ENCODE measurements at places on chromosomes 6 and 20. TPM values are rescaled to one million over a fixed set of nuclear protein-coding genes. Genes with fewer than 3 reads are reported as not detected.

Gene HLA-DRB5
- polyA plus RNA-seq: 3.0 TPM

- no peak for DNase-seq
Measured at GRCh38 chr6:9315966-9316650, 880.8 kb upstream of the SLC35B3 start.

- DNase-seq: no peak
Measured at GRCh38 chr20:51511861-51512619, 30.5 kb downstream of the NFATC2 start.

DNA sequence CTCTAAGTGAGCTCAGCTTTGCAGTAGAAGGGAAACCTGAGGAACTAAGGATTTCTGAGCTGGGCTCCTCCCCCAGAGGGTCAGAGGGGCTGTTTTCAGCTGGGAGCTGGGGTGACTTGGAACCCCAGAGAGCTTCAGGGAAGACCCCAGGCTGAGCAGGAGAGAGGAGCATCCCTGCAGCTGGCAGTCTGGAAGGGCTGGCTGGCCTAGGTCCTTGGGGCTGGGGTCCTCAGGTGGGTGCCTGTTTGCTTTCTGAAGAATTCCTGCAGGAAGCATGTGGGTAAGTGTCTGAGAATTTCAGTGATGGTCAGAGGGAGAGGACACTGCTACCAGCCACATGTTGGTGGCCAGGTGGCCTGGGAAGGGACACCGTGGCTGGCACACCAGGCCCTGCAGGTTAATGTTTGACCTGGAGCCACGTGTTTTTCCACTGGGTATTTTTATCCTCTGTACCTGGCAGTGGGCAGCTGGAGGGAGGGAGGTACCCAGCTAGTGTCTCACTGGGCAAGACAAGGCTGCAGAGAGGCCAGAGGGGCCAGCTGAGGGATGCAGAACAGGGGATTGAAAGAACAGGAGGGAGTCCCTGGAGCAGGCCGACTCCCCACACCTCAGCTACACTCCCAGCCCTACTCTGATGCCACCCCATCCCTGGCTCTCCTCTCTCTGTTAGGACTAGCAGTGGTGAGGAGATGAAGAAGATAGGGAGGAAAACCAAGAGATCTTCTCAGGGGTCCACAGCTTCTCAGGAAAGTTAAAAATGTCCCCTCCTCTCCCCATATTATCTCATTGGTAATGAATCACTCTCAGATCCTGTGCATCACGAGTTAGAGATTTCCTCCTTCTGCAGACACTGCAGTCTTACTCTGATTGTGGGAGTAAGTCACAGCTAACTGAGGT, 143.6 kb downstream of the VEGFA start:
- DNase-seq: no peak

GRCh38 chr20:49167811-49168507, 20.2 kb downstream of the STAU1 start:
- peak; percentile 19 for DNase-seq

Gene ARMC2
- 4.4 TPM for polyA plus RNA-seq

GRCh38 chr20:11454966-11455799, 462.5 kb upstream of the BTBD3 start:
- DNase-seq: no peak

DNA sequence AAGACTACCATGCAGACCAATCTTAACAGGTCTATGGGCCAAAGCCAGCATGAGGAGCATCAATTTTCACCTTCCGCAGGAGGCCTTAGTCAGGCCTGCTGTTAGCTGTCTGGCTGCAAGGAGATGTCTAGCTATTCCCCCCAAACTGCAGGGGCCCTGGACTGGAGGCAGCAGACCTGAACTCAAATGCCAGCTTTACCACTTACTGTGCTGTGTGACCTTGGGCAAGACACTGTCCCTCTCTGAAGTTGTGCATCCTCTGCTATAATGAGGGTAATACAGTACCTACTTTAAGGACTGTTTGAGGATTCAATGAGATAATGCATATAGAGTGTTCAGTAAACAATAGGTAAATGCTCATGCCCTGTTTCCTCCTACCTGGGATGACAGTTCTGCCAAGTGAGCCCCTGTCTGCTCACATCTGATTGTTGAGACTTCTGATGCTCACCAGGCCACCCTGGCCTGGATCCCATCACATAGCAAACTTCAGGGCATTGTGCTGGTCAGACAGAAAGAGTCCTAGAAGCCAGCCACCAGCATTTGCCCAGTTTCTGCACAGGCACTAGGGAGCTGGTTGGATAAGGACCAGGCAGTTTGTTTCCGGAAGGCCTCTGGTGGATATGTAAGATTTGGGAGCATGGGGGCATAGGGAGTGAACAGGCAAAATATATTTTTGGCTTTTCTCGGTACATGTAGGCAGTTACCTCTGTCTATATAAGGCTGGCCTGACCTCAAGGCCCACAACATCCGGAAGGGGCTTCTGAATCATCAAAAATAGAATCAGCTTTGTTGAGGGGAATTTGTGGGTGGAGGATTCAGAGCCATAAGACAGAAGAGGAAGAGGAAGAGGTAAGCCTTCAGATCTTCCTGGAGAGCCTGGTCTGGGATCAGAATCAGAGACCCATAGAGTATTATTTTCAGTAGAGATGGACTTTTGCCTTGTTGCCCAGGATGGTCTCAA, 2.3 kb upstream of the OCSTAMP start:
- no peak for DNase-seq

Gene RNF182
- polyA plus RNA-seq: 0.06 TPM

Gene BTN1A1
- polyA plus RNA-seq: not detected

DNA sequence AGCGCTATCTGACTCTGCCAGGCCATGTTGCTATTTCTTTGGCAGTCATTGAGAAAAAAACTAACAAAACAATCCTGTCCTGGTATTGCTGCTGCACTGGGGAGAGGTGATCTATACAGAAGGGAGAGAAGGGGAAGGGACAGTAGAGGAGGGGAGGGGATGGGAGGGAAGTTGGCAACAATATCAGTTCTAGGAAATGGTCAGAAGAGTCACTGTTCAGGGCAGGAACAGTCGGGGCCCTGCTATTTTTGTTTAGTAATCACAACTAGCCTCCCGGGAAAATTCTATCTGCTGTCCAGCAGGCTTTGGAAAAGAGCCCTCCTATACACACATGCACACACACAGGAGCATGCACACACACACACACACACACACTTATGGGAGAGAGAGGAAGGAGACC, 142.3 kb upstream of the CARMIL1 start:
- peak; percentile 55 for DNase-seq

GRCh38 chr20:52410731-52411234, 219.2 kb upstream of the ZFP64 start:
- DNase-seq: no peak

Gene FAM184A
- 3.0 TPM for polyA plus RNA-seq

Gene KIAA1755
- 6.2 TPM for polyA plus RNA-seq

DNA sequence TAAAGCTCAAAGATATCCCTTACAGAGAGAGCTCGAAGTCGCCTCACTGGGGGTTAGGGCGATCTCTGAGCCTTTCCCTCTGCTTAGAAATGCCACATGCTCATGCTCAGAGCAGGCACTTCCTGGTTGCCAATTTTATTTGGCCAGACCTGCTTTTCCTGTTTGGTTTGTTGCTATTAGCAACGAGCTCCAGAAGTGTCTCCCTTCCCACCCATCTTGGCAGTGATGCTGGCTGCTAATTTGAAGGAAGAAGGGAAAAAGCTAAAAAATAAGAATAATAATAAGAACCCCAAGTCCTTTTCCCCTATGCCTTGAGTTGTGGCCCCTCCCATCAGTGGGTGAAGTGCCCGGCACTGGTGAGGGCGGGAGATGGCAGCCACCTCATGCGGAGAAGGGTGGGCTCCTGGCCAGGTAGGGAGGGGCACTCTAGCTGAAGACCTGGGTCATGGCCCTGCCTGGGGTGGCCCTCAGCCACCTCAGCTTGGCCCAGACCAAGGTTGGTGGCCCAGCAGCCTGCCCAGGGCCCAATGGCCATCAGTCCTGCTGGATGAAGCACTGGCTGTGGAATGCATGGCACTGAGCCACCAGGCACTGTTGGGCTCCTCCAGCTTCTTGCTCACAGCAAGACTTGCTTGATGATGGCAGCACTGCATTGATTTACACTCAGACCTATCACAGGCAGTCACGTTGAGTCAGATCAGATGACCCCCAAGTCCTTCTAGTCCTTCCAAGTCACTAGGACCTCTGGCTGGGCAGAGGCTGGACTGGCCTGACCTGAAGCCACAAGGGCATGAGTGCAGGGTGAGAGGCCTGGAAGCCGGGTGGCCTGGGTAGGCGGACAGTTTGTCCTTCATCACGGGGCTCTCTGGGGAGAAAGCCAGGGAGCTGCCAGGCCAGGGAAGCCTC, 79.0 kb downstream of the SYNJ2 start:
- peak; percentile 82 for DNase-seq

GRCh38 chr20:48019496-48019895, 234.2 kb upstream of the SULF2 start:
- DNase-seq: no peak

Gene CD83
- 0.80 TPM for polyA plus RNA-seq

- DNase-seq: no peak
Measured at GRCh38 chr20:49345524-49345923, 67.7 kb upstream of the ZNFX1 start.

Gene MYLK2
- polyA plus RNA-seq: 0.16 TPM

Gene TBC1D32
- 0.95 TPM for polyA plus RNA-seq

Gene GPLD1
- polyA plus RNA-seq: 0.07 TPM

GRCh38 chr6:144033816-144034735, 26.0 kb upstream of the PLAGL1 start:
- DNase-seq: no peak

GRCh38 chr6:148990403-148990802, 243.6 kb downstream of the UST start:
- no peak for DNase-seq

DNA sequence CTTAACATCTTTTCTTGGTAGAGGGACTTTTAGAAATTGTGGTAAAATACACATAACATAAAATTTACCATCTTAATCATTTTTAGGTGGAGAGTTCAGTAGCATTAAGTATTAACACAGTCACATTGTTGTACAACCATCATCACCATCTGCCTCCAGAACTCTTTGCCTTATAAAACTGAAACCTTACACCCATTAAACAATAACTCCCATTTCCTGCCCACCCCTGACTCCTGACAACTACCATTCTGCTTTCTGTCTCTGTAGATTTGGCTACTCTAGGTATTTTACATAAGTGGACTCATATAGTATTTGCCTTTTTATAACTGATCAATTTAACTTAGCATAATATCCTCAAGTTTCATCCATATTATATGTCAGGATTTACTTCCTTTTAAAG, 88.7 kb downstream of the ZHX3 start:
- DNase-seq: no peak

- DNase-seq: no peak
Measured at GRCh38 chr20:16158090-16158975, 414.9 kb downstream of the KIF16B start.

GRCh38 chr6:139920776-139921100, 546.3 kb upstream of the CITED2 start:
- no peak for DNase-seq

GRCh38 chr6:130457605-130458004, 91.8 kb downstream of the TMEM200A start:
- DNase-seq: no peak

- peak; percentile 76 for DNase-seq
Measured at GRCh38 chr20:19583532-19584175, 174.4 kb upstream of the RIN2 start.

Gene TMEM151B
- 1.2 TPM for polyA plus RNA-seq

DNA sequence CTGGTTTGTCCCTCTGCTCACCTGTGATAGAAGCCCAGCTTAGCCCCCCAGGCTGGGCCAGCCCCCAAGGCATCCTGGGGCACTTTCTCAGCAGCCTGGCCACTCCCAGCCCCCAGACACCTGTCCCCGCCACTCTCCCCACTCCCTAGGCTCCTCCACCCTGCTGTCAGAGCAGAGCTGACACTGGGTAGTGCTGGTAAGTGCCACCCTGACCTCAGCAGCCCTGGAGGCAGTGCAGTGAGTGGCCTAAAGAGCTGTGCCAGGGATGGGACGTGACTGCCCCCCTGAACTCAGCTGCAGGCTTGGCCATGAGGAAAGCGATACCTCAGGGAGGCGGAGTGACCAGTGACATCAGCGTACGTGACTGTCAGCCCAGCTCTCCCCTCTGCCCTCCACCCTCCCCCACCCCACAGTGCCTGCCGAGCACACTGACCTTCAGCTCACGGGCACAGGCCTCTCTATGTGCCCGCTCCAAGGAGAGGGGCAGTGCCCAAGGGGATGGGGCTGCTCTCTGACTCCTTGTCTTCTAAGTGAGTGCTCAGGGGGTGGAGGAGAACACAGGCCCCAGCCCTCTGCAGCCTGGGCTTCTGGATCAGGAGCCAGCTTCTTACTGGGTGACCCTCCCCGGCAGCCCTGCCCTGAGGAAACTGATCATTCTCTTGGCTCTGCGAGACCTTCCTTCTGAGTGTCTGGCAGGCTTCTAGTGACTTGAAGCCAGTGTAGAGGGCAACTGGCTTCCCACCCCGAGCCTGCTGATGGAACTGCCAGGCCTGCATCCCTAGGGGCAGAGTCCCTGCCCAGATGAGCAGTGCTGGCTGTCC, 172.7 kb downstream of the MRPL14 start:
- DNase-seq: peak; percentile 74

Gene DPM1
- polyA plus RNA-seq: 29.4 TPM

Gene SULF2
- polyA plus RNA-seq: 40.6 TPM

Gene FAM229B
- polyA plus RNA-seq: 36.7 TPM

Gene CDK5RAP1
- 33.6 TPM for polyA plus RNA-seq

DNA sequence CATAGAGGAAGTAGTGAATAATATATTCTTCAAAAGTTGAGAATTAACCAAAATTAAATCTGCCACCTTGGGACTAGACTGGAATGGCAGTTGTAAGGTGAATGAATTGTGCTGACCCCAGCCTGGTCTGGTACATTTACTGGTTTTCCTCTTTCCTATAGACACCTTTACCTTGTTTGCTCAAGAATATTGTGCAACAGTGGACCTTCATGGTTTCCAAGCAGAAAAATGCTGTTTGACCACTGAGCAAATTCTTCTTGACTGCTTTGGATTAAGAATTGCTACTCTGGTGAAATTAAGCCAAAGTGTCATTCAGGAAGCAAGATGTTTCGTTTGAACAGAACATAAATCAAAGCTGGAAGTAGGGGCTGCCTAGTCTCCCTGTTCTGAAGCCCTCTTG, 156.6 kb upstream of the TAB2 start:
- no peak for DNase-seq

- DNase-seq: no peak
Measured at GRCh38 chr6:21738180-21739094, 144.9 kb downstream of the SOX4 start.

- no peak for DNase-seq
Measured at GRCh38 chr6:31947864-31948263, 2.0 kb downstream of the CFB start.

GRCh38 chr20:23049201-23050075, at the start of gene THBD:
THBD (minus strand) TSS chr20:23049672; CDS start chr20:23049504, 168 bp downstream.
- peak; percentile 82 for DNase-seq

- no peak for DNase-seq
Measured at GRCh38 chr6:164075981-164076615, 661.6 kb downstream of the QKI start.

- no peak for DNase-seq
Measured at GRCh38 chr6:161360520-161360919, 86.7 kb upstream of the AGPAT4 start.

- no peak for DNase-seq
Measured at GRCh38 chr6:62328607-62329006, 42.6 kb upstream of the KHDRBS2 start.

Gene MLN
- not detected for polyA plus RNA-seq

- DNase-seq: no peak
Measured at GRCh38 chr6:27669624-27670301, 196.9 kb upstream of the ZNF184 start.

- peak; percentile 20 for DNase-seq
Measured at GRCh38 chr6:25359191-25359861, 80.2 kb downstream of the CARMIL1 start.
